ENCODE measurements at places on chromosomes 5 and 9. TPM values are rescaled to one million over a fixed set of nuclear protein-coding genes. Genes with fewer than 3 reads are reported as not detected.

The FSTL4 gene
- polyA plus RNA-seq = 1.5 TPM

The CCDC180 gene
- not detected for polyA plus RNA-seq

The GPR151 gene
- polyA plus RNA-seq = not detected

The PCDHB15 gene
- 0.27 TPM for polyA plus RNA-seq

The CHD1 gene
- polyA plus RNA-seq = 23.5 TPM

DNA sequence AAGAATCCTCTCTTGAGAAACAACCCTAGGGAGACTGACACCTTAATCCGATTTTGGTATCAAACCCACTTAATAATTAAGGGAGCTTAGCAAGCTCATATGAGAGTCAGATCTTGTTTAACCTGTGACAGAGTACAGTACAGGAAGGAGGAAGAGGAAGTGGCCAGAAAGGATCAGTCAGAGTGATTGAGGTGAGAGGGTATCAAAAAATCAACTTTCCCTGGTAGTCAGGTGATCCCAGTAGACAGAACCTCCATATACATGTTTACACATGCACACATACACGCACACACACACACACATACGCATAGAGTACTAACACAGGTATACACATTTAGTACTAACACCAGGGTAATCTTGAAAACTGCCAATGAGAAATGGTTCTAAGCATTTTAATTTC is 56.8 kb downstream of the GLIS3 start:
- DNase-seq = no peak
- no peak overlapping the region for H3K4me3 ChIP-seq
- no peaks in the 10 kb centered on the region for H3K36me3 ChIP-seq
- no peaks in the 10 kb centered on the region for H3K4me1 ChIP-seq
- no peaks in the 10 kb centered on the region for H3K27me3 ChIP-seq

GRCh38 chr9:112037281-112038016 is 137.6 kb downstream of the SUSD1 start:
- no peaks in the 10 kb centered on the region for H3K36me3 ChIP-seq
- H3K27ac ChIP-seq = no peak overlapping the region
- H3K4me3 ChIP-seq = no peak overlapping the region
- H3K4me1 ChIP-seq = peaks cover 4% of the 10 kb centered on the region
- H3K27me3 ChIP-seq = no peaks in the 10 kb centered on the region
- peak; percentile 56 for DNase-seq
